Islet precursor cell (in vitro differentiated cells): ENCODE measurements at places on chromosomes 11 and 22.

- no peak for DNase-seq
Observed at GRCh38 chr22:33680632-33681031, 239.6 kb downstream of the LARGE1 start.

- DNase-seq = no peak
Observed at GRCh38 chr22:41801147-41801819, 804 bp downstream of the CCDC134 start.

DNA sequence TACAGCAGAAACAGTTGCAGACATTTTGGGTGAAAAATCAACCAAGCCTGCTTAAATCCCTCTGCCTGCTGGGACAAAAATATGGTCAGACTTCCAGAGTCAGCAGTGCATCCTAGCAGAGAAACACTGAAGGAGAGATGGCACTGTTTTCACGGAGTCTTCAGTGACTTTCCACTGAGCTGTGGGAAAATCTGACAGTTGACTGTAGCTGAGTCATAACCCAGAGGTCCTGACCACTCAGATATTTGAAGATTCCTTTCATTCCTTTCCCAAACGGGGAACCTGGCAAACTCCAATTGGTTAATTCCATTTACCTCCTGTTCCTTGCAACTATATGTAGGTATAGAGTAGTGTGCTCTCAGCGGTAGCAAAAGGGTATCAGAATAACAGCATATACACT, 20.9 kb upstream of the UPB1 start:
- peak; percentile 88 for DNase-seq

DNA sequence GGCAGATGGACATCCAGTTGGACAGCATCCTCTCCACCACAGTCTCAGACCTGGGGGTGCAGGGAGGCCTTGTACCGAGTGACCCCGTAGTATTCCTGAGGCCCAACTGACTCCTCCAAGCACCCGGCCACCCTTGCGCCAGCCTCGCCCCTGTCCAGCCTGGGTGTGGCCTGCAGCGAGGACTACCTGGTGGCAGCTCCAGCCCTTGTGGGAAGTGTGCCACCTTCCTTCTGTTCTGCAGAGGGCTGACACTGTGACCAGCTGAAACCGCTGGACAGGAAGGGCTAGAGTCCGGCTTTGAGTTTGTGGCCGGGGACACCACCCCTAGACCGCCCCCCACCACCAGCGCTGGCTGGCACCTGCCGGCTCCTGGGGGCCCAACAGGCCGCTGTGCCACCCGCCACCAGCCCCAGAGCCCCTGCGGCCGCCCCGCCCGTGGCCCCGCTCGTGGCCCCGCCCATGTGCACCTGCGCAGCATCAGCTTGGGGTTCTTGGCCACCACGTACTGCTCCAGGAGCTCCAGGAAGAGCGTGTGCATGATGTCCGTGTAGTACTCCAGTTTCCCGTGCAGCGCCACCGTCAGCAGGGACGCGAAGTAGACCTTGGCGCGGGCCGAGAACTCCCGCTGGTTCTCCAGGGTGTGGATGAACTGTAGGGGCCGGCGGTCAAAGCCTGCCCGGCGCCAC, 10.0 kb upstream of the MAPK11 start:
- DNase-seq = no peak

DNA sequence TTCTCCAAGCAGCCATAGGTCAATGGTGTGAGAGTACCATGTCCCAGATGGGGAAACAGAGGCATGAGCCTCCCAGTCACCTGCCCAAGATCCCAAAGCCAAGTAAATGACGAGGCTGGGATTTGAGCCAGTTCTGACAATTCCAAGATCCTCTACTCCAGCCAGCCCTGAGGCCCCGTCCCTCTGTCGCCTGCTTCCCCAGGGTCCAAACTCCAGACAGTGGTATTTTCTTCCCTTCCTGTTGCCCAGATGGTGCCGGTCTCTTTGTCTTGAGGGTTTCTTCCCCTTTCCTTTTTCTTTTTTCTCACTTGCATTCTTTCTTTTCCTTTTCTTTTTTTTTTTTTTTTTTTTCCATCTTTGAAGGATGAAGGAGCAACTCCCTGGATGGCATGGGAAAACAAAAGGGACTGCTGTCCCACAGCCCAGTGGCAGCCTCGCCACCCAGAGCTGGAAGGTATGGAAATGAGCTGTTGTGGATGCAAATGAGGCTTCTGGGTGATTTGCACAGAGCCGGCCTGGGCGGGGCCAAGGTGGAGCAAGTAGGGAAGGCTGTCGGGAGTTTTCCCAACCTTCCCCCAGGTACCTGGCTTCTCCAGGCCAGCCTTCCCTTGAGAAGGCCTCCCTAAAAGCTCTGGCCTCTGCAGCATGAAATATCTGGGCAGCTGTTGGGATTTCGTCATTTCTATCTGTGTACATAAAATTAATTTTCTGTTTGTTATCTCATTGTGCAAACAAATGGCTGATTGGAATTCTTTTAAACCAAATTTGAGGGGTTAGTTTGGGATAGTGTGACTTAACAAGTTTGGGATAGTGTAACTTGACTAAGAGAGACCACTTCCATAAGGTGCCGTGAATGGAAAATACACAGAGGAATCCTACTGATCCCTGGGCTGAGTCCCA, 146.8 kb downstream of the MN1 start:
- peak; percentile 73 for DNase-seq

DNA sequence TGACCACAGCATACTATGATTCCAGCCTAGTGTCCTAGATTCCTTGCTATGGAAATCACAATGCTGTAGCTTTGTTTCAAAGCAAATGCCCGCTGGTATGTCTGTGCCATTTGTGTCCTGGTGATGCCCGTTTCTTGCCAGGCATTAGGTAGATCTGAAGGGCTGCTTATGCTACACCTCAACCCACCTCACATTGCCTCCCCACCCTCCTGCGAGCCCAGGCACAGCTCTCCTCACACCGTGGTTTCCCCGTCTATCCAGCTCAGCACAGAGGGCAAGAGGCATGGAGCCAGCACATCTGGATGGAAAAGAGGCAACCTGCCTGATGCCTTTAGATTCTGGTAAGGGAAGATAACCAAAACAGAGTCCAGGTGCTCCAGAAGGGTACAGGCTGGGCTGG, 307.4 kb upstream of the B3GAT1 start:
- no peak for DNase-seq

DNA sequence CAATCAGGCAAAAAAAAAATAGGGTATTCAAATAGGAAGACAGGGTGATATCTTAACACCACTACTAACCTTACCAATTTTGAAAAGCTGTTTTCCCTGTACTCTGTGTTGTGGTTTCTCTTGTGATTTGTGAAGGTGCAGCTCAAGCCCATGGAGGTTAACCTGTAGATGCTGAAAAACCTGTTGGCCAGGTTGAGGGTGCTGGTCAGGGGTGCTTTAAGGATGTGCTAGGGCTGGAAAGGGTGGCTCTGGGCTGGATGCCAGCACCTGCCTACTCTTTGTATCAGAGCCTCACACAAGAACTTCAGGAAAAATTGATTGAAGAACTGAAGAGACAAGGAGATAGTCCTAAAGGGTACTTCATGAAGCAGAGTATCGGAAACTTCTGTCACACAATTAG, 18.3 kb upstream of the OR5M8 start:
- DNase-seq = no peak

- DNase-seq = peak; percentile 80
Observed at GRCh38 chr11:79371152-79371551, 69.7 kb downstream of the TENM4 start.

GRCh38 chr22:22703203-22703570, 58.8 kb downstream of the GGTLC2 start:
- DNase-seq = peak; percentile 43

DNA sequence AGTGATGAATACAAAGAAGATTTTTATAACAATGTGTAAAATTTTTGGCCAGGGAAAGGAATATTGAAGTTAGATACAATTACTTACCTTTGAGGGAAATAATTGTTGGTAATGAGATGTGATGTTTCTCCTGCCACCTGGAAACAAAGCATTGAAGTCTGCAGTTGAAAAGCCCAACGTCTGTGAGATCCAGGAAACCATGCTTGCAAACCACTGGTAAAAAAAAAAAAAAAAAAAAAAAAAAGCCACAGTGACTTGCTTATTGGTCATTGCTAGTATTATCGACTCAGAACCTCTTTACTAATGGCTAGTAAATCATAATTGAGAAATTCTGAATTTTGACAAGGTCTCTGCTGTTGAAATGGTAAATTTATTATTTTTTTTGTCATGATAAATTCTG, 5.3 kb downstream of the BIRC3 start:
- no peak for DNase-seq

GRCh38 chr11:132541794-132542193, 990.5 kb downstream of the OPCML start:
- DNase-seq = no peak
